ENCODE measurements at places on chromosomes 16 and 17.

GRCh38 chr17:2192367-2193057 lies 111.1 kb downstream of the SMG6 start:
- peak; percentile 68 for DNase-seq

DNA sequence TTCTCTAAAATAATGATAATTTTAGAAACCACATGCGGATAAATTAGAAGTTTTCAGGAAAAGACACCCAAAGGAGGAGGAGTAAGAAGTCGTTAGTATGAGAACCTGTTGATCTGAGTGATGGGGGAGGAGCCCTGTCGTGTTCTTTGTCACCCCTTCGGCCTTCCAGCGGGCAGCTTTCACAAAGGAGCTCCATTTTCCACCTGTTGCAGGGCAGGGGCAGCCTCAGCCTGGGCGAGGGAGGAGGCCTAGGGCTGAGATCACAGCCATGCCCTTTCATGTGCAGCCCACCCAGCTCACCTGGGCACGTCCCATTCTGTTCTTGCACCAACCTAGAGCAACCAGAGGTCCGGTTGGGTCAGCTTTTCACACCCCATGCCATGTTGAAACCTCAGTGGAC lies 5.3 kb downstream of the DUSP14 start:
- DNase-seq, result no peak

DNA sequence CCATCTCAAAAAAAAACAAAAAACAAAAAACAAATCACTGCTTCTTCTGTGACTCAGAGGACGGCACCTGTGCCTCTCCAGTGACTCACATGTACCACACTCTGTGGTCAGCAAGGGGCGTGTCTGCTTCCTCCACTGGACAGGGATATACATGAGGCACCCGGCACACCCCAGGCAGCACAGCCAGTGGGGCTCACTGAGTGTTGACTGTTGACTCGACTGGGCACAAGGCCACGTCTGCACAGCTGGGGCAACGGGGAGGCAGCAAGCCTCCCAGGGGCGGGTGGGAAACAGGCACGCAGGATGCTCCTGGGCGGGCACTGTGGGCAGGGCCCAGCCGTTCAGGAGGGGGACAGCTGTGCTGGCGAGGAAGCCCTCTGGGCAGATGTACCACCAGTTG lies 64.1 kb downstream of the TIMM22 start:
- DNase-seq, result peak; percentile 81

GRCh38 chr16:77169650-77170236 lies 21.2 kb upstream of the MON1B start:
- DNase-seq, result no peak

DNA sequence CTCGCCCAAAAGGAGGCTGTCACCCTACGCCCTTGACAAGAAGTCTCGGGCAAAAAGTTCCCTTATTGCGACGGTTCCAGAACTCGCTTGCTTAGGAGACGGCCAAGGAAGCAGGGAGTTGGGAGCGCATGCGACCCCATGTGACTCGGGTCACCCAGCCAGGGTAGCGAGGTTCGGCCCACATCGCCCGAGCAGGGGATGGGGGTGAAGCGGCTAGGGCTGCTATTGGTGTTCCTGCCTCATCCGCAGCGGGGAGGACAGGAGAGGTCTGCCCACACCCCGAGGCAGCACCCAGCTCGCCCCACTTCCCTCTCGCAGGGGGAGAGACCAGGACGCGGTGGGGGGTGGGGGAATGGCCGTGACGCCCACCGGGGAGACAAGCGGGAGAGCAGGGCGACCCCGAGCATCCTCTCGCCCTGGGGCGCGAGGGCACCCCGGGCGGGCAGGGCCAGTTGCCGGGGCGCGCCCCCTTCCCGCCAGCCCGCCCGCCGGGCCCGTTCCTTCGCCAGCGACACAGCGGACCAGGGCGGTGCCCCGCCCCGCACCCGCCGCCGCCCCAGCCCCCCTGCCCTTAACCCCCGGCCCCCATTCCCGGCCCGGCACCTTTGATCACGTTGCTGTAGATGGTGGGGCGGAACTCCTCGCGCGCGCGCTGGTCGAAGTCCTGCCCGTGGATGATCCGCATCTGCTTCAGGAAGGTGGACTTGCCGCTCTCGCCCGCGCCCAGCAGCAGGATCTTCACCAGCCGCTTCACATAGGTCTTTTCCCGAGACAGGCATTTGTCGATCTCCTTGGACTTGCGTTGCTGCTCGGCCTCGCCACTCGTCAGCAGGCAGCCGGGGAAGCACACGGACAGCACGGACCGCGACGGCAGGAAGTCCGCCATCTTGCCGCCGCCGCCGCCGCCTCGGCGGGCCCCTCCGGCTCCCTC lies 567 bp downstream of the GNA13 start:
- DNase-seq, result peak; percentile 15

- DNase-seq, result no peak
These were observed 24.4 kb upstream of the ABCC11 start for GRCh38 chr16:48271728-48272127.
